ENCODE measurements at places on chromosomes 7 and 10.

DNA sequence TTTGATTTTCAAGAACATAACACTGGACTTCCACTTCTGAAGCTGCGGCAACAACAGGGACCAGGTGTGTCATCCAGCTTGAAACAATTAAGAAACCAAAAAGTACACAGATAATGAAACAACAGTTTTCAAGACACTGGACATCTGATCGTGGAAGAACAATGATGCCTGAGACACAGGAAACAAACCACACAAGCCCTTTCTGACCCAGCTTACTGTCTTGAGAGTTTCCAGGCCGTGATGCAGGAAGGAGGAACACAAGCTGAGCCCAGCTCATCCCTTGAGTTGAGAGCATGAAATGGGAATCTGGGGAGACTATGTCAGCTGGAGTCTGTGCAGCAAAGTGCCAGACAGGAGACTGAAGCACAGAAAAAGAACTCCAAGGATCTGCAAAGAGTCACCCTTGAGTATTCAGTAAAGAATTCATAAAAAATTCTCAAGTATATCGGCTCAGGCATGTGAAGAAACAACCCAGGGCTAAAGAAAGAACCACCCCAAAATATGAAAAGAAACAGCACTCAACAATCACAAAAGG, 91.6 kb downstream of the RNF32 start:
- no peak for DNase-seq

GRCh38 chr7:49937608-49938007, 155.4 kb downstream of the ZPBP start:
- DNase-seq: no peak

DNA sequence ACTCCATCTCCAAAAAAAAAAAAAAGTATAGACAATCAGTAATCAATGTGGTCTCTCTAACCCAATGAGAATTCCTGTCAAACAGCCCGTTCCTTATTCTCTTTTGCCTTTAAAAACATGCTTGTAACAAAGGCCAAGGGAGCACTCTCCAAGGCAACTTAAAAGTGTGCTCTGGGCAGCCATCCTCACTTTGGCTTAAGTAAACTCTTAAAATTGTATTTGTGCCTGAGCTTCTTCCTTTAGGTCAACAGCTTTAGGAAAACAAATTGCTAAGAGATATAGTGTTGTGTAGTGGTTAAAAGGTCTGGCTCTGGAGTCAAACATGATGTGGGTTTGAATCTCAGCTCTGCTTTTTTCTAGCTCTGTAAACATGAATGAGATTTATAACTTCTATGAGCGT, 13.9 kb upstream of the EPC1 start:
- DNase-seq: no peak

DNA sequence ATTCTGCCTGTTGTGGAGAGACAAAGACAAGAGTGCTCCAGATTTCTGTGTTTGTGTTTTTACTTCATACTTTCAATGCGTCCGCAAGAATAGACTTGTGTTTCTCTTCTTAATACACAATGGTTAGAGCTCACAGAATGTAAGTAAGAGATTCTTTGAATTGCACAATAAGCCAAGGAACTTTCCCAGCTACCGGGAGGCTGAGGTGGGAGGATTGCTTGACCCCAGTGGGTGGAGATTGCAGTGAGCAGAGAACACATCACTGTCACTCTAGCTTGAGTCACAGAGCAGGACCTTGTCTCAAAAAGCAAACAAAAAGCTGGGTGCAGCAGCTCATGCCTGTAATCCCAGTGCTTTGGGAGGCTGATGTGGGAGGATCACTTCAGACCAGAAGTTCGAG, 250.7 kb upstream of the MYO3A start:
- DNase-seq: no peak

GRCh38 chr7:47266131-47266706, 315.7 kb downstream of the TNS3 start:
- peak; percentile 41 for DNase-seq

DNA sequence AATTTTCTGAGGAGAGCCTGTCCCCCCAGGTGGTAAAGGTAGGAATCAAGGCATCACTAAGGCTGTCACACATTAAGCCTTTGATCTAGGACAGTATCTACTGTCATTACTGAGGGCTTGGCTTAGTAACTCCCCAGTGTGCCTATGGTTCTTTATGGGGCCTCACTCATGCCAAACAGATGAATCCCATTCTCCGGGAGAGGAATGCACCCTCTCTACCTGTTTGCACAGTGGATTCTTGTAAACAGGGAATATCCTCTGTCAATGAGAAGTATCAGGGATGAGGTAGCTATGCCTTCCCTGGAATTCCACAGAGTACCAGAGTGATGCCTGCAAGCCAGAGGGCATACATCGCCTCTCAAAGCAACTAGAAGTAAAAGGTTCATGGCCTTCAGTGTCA, 3.9 kb upstream of the CPN1 start:
- DNase-seq: no peak

- no peak for DNase-seq
These were observed 7.5 kb upstream of the CXCL12 start for GRCh38 chr10:44392420-44392819.

- DNase-seq: no peak
These were observed 474.9 kb downstream of the KCNMA1 start for GRCh38 chr10:77162697-77163096.

- no peak for DNase-seq
These were observed 85.2 kb downstream of the GRID1 start for GRCh38 chr10:86281396-86281795.

GRCh38 chr7:77464589-77464988, 48.4 kb upstream of the GSAP start:
- DNase-seq: no peak

GRCh38 chr7:68904630-68905029, 693.6 kb upstream of the AUTS2 start:
- DNase-seq: no peak

Measured in stimulated activated naive B cell treated with anti-CD40 and anti-IgM and Interleukin-4, amounts not matched to agents 10 μg/mL and 1 μg/mL and 100 μg/mL, for 72 hours (primary cell).